ENCODE measurements at places on chromosomes 4 and X. TPM values are rescaled to one million over a fixed set of nuclear protein-coding genes. Genes with fewer than 3 reads are reported as not detected.

HPSE gene
- 5.6 TPM for total RNA-seq

GALNTL6 gene
- 0.20 TPM for total RNA-seq

GRCh38 chr4:108725457-108725856, 37.4 kb downstream of the ETNPPL start:
- DNase-seq = no peak

- DNase-seq = no peak
These were observed 206.9 kb downstream of the SPCS3 start for GRCh38 chr4:176526704-176527103.

DNA sequence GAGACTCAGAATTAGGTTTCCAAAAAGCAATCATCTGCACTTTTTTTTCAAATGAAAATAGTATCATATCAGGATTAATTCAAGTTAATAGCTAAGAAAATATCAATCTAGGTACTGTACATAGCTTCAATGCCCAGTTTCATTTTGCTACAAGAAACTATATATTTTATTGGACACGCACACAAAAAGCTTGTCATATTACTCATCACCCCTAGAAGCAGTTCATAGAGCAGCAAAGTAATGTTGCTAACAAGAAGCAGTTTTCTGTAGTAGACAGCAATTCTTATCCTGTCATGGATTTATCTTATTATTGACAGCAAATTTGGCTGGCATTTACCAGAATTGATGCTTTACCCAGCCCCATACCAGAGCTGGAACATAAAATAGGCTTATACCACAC, 52.3 kb upstream of the LSM6 start:
- no peak for DNase-seq

GRCh38 chr4:23889814-23890341, at the start of gene PPARGC1A:
TSS of gene PPARGC1A (minus strand) at chr4:23890047. CDS start at chr4:23889957, 90 bp downstream.
- DNase-seq = peak; percentile 68

GRCh38 chr4:153512952-153513500, 46.9 kb downstream of the TMEM131L start:
- no peak for DNase-seq

DNA sequence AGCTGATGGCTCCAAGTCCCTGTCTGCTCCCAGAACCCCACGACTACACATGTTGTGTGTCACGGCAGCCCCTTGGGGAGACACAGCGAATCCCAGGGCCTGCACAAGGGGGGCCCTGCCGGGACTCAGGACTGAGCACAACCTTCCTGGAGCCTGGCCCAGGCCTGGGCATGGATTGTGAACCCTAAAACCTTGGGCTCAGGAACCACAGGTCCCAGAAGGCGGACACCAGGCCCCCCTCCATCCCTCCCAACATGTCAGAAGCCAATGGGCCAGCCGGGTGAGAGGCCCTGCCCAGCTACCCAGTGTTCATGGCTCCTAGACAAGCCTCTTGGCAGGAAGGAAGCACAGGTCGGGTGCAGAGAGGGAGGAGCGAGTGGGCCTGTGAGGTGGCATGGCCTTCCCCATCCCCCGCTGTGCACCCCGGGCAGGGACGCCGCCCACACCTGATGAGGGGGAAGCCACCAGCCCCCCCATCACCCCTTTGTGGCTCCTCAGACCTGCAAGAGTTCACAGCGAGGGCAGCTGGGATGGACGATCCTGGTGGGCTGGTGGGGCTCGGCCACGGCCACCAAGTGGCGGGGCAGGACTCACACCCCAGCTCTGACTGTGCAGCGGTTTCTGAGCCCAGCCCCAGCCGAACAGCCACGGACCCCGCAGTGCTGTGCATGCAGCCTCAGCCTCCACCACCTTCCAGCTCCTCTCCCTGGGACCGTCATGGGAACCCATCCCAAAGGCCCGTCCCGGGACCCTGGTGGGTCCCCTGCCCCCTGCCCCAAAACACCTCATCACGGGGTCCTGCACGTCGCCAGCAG, 3.7 kb downstream of the PDE6B start:
- DNase-seq = no peak
